Naive thymus-derived CD4-positive, alpha-beta T cell (primary cell): ENCODE measurements at places on chromosomes 3 and 15. TPM values are rescaled to one million over a fixed set of nuclear protein-coding genes. Genes with fewer than 3 reads are reported as not detected.

DNA sequence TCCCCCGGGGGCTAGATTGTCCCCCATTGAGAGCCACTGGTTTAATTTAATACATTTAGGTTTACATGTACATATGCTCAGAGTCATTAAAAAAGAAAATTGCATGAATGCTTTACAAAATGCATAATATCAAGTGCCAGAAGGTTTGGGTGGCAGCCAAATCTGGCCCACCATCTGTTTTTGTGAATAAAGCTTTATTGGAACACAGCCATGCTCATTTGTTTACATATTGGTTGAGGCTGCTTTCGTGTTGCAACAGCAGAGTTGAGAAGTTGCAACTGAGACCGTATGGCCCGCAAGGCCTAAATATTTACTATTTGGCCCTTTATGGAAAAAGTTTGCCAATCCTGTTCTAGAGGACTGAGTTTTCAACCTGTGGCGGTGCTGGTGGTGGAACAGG is 32.1 kb upstream of the RGMA start:
- no peak for DNase-seq

GRCh38 chr3:139906418-139906817 is 28.6 kb upstream of the CLSTN2 start:
- DNase-seq = no peak

The AGTR1 gene
- total RNA-seq = not detected

The STOML1 gene
- total RNA-seq = 12.3 TPM

- DNase-seq = no peak
Observed at GRCh38 chr15:31435912-31436628, 109.4 kb downstream of the KLF13 start.

GRCh38 chr3:157157836-157158235 is 2.1 kb downstream of the CCNL1 start:
- DNase-seq = no peak

- no peak for DNase-seq
Observed at GRCh38 chr15:38424101-38424552, 29.8 kb upstream of the FAM98B start.

- no peak for DNase-seq
Observed at GRCh38 chr3:123156276-123156995, 45.3 kb upstream of the SEC22A start.
